ENCODE measurements at places on chromosomes 6 and 20.

GRCh38 chr6:65524232-65524631 lies 182.8 kb downstream of the EYS start:
- DNase-seq: no peak

- no peak for DNase-seq
Observed at GRCh38 chr20:38296433-38296832, 7.5 kb upstream of the BPI start.

GRCh38 chr6:157097255-157097955 lies 225.9 kb downstream of the TMEM242 start:
- no peak for DNase-seq

DNA sequence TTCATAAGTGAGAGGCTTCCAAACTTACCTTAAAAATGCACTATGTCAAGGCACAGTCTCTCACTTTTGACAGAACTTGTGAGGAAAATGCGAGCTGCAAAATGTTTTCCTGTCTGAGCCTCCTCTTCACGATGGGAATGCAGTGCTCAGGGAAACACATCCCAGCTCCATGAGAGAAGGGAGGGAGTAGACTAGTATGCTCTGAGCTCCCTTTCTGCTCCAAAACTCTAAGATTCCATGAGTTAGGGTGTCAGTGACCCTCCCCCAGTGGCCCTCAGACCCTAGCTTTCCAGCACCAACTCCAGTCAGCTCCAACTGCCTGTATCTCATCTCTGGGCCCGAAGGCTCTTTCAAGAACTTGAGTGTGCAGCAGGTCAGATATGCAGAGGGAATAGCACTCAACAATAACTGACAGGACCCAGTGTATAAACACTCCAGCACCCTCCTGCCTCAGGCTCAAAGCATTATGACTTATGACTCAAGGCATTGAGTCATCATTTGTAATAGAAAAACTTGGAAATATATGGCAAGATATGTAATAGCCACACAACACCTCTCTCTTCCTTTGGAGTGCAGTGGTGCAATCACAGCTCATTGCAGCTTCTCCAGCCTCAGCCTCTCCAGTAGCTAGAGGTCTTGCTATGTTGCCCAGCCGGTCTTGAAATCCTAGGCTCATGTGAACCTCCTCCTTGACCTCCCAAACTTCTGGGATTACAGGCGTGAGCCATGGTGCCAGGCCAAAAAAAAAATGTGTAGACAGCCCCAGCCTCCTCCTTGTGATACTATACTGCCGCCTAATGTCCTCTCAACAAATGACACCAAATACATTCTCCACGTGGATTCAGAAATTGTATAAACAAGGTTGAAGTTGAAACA lies 16.7 kb upstream of the ENTPD6 start:
- no peak for DNase-seq

DNA sequence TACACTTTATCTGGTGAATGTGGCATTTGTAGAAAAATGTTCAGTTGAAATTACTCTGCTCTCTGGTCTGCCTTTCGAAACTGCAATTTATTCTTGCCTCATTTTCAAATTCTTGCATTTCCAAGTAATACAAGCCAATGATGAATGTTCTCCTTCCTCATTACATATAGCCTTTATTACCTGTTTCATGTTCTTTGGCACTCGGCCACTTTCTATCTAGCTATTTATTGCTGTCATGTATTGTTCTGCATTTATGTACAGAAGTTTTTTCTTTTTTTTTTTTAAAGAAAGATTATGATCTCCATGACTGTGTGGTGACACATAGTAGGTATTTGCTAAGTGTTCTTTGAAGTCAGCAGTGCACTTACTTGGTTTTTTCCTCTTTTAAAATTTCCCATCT lies 261.4 kb downstream of the ZFAND3 start:
- no peak for DNase-seq

DNA sequence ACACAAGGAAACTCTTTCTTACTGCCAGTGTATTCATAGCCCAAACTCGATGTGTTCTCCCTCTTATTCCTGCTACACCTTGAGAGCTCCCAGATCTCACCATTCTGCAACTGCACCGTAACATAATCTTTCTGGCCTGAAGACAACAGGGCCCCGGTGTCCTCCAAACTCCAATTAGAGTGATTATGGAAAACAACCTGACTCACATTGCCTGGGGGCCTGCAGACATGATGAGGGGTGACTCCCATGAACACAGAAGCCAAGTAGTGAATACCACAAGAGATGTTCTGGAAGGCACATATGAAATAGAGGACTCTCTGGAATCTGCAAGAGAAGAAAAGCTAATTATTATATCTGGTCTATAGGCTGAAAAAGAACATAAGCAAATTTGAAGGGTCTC lies 19.7 kb downstream of the SLC22A16 start:
- DNase-seq: no peak

DNA sequence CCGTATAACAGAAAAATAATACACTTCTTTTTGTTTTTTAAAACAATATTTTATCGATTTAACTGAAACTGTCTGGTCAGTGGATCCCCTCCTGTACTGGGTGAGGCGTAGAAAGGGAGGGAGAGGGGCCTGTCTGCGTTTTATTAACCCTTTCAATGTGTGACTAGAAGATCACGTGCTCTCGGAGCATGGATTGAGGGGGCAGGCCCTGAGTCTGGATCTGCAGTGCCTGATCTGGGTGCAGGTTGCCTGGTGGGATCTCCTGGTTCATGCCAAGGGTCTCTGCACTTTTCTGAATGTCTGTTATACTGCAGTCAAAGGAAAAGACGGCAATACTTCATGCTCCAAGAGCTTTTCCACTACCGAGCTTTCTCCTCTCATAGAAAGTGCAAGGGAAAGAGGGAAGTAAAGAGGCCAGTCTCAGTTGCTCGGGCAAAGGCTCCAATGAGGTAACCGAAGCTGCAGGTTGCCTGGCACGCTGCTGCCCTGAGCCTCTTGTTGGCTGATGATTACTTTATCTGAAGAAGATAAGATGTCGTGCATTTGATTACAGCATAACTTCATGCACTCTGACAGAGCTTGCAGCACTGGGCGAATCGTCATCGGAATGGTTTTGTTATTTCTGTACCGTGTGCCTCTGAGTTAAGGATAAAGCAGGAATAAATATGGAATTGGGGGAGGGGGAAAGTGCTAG lies 167.5 kb upstream of the PMEPA1 start:
- no peak for DNase-seq

DNA sequence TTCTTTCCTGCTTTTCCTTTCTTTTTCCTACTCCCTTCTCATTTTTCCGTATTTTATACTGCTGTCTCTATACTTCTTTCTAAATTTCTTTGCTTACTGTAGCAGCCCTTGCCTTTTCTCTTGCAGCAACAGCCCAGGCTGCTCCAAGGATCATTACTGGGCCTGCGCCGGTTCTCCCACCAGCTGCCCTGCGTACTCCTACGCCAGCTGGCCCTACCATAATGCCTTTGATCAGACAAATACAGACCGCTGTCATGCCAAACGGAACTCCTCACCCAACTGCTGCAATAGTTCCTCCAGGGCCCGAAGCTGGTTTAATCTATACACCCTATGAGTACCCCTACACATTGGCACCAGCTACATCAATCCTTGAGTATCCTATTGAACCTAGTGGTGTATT lies 148.8 kb downstream of the QKI start:
- no peak for DNase-seq

DNA sequence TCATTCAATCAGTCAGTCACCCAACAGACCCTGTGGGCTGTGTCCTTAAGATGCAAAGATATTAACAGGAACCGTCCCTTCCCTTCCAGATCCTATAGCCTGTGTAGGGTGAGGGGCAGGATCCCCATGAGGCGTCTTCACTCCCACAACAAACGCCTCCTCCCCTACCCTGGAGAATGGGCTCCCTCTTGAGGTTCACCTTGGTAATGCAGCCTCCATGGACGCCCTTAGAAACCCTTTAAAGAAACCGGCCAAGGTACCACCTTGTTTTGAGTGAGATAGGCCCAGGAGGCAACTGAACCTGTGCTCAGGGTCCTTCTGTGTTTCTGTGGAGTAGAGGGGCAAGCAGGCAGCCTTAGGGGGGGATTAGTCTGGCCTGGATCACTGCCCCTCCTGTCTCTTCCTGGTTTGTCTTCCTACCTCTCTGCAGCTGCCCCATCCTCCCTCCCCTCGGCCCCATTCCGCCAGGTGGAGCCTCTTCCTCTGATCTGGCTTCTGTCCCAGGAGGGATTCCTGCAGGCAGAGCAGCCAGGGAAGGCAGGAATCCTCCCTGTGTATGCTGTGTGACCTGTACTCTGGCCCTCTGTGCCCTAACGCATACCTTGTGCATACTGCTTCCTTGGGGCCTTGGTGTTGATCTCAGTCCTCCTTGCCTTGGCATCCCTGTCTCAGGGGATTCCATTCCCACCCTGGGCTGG lies 6.6 kb upstream of the GUCA1A start:
- peak; percentile 50 for DNase-seq

DNA sequence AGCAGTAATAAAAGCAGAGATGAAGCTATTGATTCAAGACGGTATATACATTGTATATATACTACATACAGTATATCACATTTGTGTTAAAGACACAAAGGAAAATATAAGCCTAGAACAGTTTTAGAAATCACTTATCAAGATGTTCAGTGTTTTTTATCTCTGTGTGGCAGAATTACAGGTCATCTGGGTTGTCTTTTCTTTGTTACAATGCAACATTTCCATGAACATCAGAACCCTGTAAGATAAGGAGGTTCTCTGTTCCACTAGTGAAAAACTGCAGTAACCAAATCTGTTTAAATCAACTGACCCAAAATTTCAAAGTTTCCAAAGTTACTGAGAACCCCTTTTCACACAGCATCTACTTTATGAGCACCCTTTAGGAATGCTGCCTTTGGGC lies 42.2 kb downstream of the B4GALT5 start:
- DNase-seq: no peak

- DNase-seq: no peak
Observed at GRCh38 chr6:7196019-7196402, 88.2 kb downstream of the RREB1 start.

- DNase-seq: no peak
Observed at GRCh38 chr6:87661016-87661415, 41.0 kb downstream of the AKIRIN2 start.

GRCh38 chr20:33676121-33676520 lies 1.9 kb upstream of the NECAB3 start:
- no peak for DNase-seq

DNA sequence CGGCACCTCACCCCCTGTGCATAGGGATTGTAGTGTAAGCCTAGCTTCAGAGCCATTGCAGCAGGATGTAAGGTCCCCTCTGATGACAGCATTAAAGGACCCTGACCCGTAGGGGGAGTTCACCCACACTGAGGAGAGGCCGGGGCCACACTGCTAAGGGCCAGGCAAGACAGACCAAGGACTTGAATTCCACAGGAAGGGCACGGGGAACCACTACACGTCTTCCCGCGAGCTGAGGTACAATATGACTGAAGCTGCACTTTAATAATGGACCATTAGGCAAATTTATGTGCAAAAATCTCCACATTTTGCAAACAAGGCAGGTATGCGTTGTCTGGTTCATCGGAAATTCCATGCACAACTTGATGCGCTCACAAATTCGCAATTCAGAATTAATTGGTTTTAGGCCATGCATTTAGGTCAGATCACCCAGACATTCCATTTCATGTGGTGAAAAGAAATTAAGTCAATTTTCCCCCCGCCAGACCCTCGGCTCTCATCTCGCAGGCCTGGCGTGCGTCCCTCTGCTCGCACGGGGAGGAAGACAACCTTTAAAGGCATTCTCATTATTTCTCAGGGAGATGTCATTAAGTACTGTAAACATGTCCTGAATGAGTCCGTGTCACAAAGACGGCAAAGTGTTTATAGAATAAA lies 111.8 kb downstream of the FOXA2 start:
- DNase-seq: no peak

DNA sequence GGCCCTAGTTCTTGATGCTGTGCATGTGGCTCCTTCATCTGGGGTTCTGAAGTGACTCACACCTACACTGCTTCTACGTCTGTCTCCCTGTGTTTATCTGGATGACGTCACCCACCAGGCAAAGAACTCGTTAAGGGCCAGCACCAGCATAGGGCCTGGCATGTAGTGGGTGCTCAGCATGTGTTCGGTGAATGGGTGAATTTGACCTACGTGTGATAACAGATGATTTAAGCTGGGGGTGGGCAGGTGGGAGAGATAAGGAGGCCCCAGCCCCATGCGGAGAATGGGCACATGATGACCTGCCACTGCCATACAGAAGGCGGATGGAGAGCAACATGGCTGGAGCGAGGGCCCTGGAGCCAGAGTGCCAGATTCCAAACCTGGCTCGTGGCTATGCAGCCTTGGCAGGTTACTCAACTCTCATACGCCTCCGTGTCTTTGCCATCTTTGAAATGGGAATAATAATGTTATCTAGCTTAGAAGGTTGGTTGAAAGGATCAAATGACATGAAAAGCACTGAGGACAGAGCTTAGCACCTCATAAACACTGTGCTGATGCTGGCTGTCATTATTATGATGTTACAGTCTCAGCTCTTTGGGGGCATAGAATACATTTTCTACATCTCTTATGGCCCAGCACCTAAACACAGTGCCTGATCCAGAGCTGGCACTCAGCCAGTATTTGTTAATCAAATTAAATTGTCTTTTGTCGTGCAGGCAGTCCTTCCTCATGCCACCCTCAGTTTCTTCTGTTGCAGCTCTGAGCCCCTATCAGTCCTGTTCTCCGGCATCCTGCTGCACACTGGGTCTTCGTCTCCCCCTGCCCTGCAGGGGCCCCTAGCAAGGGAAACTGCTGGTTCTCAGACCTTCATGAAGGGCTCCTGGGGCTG lies 39.6 kb downstream of the VEGFA start:
- DNase-seq: no peak

GRCh38 chr20:50932691-50933280 lies 1.5 kb upstream of the ADNP start:
- DNase-seq: no peak

DNA sequence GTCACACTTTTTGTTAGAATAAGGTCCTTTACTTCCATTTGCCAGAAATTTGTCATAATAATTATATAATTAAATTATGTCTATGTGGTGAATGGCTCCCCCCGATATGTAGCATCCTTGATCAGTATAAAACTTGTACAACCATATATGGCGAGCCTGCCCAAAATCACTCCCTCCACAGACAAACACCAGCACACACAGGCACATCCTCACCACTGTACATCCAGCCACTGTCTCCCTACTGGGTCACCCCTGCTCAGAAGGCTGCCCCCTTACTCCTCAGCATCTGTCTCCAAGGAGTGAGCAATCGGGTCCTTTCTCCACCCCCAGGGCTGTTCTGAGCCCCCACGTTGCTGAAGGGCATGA lies 87.0 kb upstream of the MYL9 start:
- no peak for DNase-seq

DNA sequence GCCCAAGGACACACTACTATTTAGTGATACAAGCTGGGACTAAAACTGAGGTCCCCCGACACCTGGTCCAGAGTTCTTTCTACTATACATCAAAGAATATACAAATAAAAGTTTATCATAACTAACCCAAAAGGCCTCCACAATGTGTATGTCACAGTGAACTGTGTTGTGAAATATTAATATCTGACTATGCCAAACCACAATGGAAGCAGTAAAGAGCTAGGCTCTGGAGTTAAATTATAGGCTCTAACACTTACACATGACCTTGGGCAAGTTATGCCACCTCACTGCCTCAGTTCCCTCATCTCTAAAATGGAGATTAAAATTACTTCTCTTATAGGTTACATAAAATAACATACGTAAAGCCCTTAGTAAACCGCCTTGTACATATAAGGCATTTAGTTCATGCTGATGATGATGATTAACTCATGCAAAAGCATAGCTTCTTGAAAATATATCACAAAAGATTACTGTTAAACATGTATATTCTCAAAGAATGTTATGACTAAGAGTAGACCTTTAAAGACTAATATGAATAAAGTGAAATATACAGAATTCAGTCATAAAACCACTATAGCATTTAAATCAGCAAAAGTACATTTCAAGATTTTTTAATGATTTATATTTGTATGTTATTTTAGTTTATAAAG lies 5.7 kb downstream of the SUPT3H start:
- no peak for DNase-seq
